Islet precursor cell (in vitro differentiated cells): ENCODE measurements at places on chromosomes 2 and 18.
A peak's percentile ranks its signal among the peaks of the same experiment; 100 is the strongest.

DNA sequence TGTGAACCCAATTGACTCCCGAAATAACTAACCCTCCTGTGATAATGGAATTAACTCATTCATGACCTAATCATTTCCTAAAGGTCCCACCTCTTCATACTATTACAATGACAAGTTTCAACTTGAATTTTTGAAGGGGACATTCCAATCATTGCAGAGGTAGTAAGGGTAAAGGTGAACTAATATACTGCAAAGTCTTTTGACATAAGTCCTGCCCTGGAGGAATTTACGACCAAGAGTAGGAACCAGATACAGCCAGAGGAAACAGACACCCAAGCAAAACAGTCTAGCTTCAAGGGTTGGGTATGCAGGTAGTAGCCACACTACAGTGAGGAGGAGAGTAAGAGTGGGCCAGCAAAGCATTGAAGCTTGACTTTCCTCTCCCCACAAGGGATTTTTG lies 1.2 kb upstream of the SRBD1 start:
- peak; percentile 67 for DNase-seq

GRCh38 chr2:241354668-241355658 lies 1.1 kb upstream of the FARP2 start:
- DNase-seq, result peak; percentile 90

DNA sequence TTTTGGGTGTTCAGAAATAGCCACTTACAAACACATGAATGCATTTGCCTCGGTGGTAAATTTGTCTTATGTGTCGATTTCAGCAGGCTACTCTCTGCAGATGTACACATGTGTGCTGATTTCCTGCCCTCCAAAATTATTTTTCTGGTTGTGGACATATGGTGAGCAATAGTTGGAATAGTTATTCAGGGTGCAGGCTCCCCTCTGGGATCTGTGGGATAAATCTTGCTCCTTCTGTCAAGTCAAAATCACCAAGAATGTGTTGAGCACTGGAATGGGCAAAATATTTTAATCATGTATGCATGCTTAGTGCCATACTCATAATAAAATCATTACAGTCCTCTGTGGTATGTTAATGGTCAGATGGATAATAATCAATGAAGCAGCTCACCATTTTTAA lies 684.5 kb downstream of the BCL11A start:
- DNase-seq, result no peak

DNA sequence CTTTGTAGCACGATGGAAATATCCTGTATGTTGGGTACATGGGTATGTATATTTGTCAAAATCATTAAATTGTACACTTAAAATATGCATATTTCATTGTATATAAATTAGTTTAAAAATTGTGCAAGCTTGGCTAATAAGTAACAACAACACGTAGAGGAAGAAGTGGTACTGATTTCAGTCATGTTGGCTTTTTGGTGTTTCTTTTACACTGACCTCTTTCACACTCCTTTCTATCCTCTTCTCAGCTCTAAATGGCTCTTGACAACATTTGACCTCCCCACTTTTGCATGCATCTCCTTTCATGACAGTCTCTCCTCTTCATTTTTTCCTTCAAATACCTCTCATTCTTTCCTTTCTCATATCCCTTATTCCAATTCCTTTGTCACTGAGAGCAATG lies 801.4 kb upstream of the ZEB2 start:
- no peak for DNase-seq

DNA sequence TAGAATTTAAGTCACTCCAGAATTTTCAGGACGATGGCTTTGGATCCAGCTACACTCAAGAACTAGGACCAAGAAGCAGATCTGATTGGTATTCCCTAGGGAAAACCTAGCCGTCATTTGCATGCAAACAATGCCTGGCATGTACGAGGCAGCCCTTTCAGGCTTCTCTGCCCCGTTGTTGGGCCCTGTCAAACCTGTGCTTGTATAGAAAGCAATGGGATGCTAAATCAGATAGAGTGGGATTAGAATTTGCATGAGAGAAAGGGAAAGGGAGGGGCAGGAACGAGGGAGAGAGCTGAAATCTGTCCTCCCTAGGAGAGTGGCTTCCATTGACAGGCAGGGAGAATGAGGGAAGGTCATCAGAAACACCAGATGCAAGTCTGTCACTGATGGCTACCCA lies 28.6 kb downstream of the ARID5A start:
- DNase-seq, result no peak

DNA sequence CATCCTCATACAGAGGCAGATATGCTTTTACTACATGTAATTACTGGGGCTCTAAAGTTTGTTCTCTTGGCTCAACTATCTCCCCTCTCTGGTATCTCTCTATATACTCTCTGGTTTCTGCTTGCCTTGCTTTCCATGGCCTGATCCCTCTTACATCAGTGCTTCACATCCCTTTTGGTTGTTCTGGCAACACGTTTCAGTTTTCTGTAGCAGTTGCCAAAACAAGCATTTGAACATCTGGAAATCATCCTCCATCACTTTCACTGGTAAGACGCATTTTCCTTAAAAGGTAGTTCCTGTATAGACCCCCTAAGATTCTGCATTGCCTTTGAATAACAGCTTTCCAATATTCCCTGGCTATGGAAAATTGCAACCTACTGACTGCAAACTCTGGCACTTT lies 25.9 kb downstream of the COL5A2 start:
- no peak for DNase-seq

- no peak for DNase-seq
Measured at GRCh38 chr2:127193164-127193966, 26.7 kb downstream of the CYP27C1 start.

DNA sequence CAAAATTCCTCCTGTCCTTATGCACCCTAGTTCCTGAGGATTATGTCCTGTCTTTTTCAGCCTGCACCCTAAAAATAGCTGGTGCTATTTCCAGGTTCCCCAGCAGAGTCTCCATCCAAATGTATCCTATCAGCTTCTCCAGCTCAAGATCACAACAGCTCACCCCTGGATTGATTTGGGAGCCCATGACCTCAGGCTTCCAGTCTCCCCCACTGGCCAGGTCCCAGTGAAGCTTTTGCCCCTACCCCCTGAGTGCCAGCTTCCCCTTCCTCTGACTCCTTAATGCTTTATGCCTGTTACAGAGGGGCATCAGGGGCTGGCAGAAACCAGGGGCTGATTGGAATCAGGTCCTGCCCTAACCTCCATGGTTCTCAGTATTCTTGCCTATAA lies 76.9 kb upstream of the DAPL1 start:
- peak; percentile 7 for DNase-seq

- no peak for DNase-seq
Measured at GRCh38 chr2:219959471-219959870, 332.0 kb downstream of the SLC4A3 start.

- DNase-seq, result no peak
Measured at GRCh38 chr2:205484764-205485163, 197.5 kb upstream of the NRP2 start.

GRCh38 chr2:106551417-106552130 lies 64.4 kb downstream of the CD8B2 start:
- peak; percentile 44 for DNase-seq
